ENCODE measurements at places on chromosomes 16 and 17. TPM values are rescaled to one million over a fixed set of nuclear protein-coding genes. Genes with fewer than 3 reads are reported as not detected.

Gene SSTR5
- 0.56 TPM for total RNA-seq

Gene C17orf113
- 1.4 TPM for total RNA-seq

DNA sequence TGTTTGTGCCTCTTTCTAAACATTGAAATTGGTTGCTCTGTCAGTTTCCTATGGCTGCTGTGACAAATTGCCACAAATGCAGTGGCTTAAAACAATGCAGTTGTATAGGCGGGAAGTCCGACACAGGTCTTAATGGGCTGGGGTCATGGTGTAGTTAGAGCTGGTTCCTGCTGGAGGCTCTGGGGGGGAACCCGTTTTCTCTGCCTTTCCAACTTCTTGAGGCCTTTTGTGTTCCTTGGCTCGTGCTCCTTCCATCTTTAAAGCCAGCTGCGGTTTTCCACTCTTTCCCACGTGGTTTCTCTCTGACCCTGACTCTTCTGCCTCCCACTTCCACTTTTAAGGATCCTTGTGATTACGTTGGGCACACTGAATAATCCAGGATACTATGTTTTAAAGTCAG lies 12.5 kb downstream of the EPN2 start:
- DNase-seq, result no peak
- H3K27ac ChIP-seq, result no peak overlapping the region

DNA sequence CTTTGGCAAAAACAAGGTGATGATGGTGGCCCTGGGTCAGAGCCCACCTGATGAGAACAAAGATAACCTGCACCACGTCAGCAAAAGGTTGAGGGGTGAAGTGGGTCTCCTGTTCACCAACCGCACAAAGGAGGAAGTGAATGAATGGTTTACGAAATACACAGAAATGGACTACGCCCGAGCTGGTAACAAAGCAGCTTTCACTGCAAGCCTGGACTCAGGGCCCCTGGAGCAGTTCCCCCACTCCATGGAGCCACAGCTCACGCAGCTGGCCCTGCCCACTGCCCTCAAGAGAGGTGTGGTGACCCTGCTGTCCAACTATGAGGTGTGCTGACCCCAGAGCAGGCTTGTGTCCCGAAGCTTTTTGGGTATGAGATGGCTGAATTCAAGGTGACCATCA lies 29.7 kb upstream of the DLX4 start:
- H3K4me1 ChIP-seq, result peaks cover 10% of the 10 kb centered on the region
- H3K27me3 ChIP-seq, result no peaks in the 10 kb centered on the region
- no peak overlapping the region for H3K27ac ChIP-seq
- no peak for DNase-seq
- no peaks in the 10 kb centered on the region for H3K36me3 ChIP-seq

Gene CD300LG
- not detected for total RNA-seq

Gene PRDM7
- not detected for total RNA-seq

Gene PITPNM3
- 1.7 TPM for total RNA-seq

DNA sequence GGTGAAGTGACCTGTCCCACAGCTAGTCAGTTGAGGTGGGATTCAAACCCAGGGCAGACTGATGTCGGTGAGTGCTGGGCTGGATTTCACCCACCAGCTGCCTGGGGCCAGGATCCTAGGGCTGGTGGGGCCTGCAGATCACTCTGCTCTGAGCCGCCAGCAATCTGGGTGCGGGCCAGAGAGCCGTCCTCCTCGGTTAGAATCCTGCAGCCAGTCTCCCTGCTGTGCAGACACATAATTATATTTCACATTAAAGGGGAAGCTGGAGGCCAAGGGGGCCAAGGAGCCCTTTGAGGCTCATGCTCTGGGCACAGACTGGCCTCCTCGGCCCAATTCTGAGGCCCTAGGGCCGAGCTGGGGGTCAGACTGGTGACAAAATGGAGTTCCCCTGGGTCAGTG lies 996 bp upstream of the KCNJ12 start:
- H3K4me1 ChIP-seq, result peaks cover 10% of the 10 kb centered on the region
- DNase-seq, result no peak
- H3K27me3 ChIP-seq, result peaks cover 45% of the 10 kb centered on the region
- no peak overlapping the region for H3K4me3 ChIP-seq

- no peak overlapping the region for H3K4me3 ChIP-seq
- DNase-seq, result no peak
- H3K4me1 ChIP-seq, result peaks cover 3% of the 10 kb centered on the region
- no peaks in the 10 kb centered on the region for H3K27me3 ChIP-seq
- no peaks in the 10 kb centered on the region for H3K36me3 ChIP-seq
These were observed 41.5 kb downstream of the RPTOR start for GRCh38 chr17:80585890-80586845.

- no peak overlapping the region for H3K4me3 ChIP-seq
- DNase-seq, result no peak
- no peak overlapping the region for H3K27ac ChIP-seq
- H3K4me1 ChIP-seq, result no peaks in the 10 kb centered on the region
- no peaks in the 10 kb centered on the region for H3K36me3 ChIP-seq
These were observed 1.6 kb downstream of the CA7 start for GRCh38 chr16:66845791-66846221.
